Lower leg skin (tissue), 4 donors: ENCODE measurements at places on chromosomes 13 and 19.

DNA sequence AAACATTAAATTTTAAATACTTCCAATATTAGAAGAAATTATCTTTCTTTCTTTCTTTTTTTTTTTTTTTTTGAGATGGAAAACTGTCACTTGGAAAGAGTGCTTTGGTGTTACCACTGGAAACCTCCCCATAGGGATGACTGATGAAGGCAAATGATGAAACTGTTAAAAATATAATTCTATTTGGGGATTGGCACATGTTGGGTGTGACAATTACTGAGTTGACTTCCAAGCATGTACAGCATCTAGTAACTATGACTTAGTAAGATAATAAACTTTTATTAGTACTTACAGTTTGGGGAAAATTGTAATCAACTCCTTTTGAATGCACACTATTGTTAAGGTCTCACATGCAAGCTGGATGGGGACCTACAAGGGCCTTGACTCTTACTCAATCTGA lies 592.5 kb downstream of the KCTD12 start:
- DNase-seq = no peak

DNA sequence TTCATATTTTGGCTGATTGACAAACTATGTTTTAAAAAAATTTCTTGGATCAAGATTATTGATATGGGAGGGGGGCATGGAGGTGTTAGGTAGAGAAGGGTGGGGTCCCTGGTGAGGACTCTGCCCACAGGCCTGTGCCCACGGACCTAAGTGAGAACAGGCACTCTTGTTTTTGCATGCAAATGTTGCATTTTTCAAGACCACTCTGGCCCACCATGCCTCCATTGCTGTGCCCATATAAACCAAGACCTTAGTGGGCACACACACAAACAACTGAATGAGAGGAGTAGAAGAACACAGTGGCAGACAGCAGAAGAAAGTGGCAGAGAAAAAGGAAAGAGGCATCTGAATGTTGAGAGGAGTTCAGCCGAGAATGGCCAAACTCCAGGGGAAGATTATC lies 69.6 kb upstream of the ZNF98 start:
- DNase-seq = peak; percentile 25

DNA sequence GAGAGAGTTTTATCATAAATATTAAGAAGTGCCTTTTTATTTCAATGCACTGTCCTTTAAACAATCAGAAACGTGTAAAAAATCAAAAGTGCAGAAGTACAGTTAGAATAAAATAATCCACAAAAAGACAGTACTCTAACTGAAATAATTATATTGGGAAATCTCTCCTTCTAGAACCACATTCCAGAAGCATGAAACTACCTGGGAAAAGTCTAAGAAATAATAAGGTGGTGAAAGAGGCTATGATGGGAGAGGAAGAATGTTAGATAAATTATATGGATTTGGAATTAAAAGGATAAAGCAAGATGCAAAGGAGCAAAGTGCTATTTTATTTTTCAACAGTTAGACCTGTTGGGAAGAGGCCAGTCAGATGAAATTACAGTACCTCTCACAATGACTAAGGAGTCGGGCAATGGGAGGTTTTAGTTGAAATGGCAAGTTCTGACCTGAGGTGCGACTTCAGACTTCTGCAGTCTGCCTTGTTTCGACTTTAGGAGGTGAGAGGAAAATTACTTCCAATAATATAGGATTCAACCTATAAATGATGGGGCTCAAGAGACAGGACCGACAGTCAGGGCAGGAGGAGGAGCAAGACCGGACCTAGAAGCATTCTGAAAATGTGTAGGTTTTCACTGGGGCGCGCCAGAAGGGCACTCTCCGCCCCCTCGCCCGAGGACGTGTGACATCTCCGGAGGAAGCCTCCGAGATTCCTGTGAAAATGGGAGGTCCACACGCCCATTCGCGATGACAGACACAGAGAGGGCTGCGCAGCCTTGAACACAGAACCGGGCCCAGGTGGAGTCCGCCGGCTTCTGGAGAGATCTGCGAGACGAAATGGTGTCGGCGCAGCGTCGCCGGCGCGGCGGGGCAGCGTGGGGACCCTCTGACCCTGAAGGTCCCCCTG lies 717 bp downstream of the SPRYD7 start:
- peak; percentile 34 for DNase-seq

DNA sequence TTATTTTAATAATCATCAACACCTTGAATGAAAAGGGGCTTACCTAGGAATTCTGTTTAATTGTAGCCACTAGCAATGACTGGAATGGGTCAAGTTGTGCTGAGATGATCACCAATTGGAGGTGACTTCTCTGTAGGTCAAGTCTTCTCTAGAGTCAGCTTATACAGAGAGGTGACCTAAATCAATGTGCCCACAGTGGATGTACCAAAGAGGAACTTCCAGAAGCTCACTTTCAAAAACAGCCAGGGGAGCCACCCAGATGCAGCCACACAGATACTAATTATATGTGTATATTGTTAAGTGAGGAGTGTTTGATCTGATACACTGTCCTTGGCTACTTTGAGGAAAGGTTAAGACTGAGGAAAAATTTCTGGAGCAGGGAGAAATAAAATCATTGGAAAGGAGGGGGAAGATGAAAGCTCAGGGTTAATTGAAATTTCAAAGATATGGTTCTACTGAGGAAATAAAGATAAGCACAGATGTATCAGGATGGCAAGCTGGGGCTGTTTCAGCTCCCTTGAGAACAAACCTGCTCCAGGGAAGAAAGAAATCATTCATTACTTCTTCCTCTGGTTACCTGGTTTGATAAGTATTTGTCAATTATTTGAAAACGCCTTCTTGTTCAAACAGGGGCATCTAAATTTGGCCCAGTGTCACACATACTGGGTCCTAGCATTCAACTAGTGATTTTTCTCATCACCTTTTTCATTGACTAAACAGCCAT lies 5.1 kb downstream of the GPR183 start:
- no peak for DNase-seq

DNA sequence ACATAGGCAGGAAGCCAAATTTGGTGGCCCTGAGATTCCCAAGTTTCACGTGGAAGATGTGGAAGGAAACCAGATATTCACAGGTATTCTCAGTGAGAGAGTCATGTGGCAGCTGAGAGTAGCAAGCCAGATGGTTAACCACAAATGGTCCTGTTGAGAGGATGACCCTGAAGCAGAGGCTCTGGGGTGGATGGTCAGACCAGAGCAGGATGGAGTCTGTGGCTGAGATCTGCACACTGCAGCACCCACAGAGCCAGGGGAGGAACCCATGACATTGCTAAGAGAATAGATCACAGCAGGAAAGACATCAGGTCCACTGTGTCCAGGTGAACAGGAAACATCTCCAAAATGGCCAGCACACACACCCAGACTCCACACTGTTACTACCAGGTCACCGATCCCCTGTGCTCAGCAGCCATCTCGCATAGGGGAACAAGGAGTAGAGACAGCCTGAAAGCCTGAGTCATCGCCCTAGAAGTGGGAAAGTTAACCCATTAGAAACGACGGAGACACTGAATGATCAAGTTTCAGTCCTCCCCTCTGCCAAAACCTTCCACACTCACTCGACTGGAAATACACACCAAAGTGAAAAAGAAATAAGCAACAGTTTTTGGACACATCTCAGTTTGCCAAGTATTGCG lies 160.0 kb downstream of the RBM26 start:
- DNase-seq = no peak

- DNase-seq = no peak
These were observed 548.2 kb upstream of the SLITRK1 start for GRCh38 chr13:84430446-84430845.

- no peak for DNase-seq
These were observed 56.9 kb downstream of the SLITRK6 start for GRCh38 chr13:85742355-85742754.

DNA sequence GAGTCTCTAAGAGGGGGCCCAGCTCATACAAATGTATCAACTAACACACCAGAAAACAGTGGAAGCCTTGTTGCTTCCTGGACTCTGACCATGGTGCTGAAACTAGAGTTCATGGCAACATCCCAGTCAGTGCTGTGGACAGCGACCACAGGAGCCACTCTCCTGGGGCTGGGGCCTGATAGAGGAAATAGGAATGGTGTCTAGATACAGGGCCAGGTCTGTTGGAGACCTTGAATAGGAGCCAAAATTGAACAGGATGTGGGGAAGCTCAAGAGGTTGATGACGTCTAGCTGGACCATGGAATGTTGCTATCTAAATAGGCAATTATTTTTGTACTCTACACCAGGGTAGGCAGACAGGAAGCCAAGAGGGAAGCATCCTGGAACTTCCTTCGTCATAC lies 21.7 kb downstream of the LILRB4 start:
- DNase-seq = no peak

- DNase-seq = no peak
These were observed 56.4 kb downstream of the FAM124A start for GRCh38 chr13:51278426-51279130.

- no peak for DNase-seq
These were observed 11.1 kb upstream of the CEACAM16 start for GRCh38 chr19:44687888-44688287.

DNA sequence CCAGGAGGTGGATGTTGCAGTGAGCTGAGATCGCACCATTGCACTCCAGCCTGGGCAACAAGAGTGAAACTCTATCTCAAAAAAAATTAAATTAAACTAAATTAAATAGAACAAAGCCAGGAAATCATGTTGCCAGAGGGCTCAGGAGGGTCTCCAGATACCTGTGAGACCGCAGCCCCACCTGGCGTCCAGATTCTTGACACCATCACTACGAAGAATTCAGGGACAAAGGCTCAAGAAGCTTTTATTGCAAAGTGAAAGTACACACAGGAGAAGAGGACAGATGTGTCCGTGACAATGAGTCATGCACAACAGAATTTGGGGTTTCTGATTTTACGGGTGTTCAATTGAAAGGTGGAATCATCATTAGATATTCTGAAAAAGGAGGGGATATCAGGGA lies 76.6 kb downstream of the STOML3 start:
- DNase-seq = no peak

DNA sequence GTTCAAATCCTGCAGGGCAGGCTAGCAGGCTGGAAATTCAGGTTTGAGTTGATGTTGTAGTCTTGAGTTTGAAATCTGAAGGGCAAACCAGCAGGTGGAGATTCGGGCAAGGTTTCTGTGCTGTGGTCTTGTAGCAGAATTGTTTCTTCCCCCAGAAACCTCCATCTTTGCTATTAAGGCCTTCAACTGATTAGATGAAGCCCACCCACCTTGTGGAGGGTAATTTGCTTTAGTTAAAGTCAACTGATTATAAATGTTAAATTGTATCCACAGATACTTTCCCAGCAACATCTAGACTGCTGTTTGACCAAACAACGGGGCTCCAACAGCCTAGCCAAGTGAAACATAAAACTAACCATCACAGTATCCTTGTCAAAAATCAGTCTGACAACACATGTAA lies 9.4 kb downstream of the IPO5 start:
- DNase-seq = no peak

DNA sequence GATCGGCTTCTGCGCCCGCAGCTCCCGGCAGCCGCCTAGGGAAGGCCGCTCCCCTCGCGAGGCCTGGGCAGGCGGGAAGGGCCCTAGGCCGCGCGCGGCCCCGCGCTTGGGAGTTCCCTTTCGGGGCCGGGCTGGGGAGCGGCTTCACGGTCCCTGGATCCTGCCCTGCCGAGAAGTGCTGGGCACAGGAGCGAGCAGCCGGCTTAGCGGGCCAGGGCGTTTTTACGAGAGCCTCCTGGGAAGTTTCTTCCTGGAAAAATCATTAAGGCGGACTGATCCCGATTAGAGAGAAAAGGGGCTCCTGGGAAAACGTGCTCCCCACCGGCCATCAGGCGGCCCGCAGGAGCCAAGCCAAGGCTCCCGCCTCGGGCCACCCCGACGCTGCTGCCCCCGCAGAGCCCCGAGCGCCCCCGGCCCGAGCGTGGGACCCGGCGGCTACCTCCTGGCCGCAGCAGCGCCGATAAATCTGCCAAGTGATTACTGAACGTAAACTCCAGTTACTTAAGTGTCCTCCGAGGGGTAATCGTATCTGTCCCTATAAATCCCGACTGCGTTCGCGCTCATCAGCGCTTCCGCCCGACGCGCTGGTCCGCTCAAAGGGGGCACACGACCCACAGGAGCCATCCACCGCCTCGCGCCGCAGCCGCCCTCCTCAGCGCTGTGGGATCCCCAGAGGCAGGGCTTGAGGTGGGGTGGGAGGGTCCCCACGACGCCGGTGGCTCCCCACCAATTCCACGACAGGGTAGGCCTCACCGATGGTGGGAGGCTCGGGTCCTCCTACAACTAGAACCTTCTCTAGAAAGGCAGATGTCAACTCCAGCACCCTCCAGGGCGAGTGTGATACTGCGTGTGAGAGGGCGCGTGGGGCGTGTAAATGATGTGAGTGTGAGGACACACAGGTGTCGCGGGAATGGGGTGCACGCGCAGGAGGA lies 2.8 kb downstream of the ZIC5 start:
- DNase-seq = no peak

GRCh38 chr13:38693641-38694040 lies 6.8 kb downstream of the FREM2 start:
- no peak for DNase-seq

GRCh38 chr19:48777720-48778119 lies 22.4 kb downstream of the FGF21 start:
- no peak for DNase-seq

DNA sequence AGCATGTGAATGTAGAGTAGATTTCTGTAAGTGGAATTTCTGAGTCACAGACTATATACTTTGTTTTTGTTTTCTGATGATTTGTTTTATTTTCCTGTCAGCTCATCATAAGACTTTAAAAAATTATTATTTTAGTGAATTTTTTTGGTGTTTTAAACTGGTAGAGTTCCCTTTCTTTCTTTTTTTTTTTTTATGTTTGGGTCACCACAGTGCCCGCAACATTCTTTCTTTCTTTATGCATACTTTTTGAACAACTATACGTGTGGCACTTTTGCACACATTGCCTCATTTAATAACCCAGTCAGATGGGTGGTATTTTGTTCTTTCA lies 46.0 kb downstream of the WDFY2 start:
- no peak for DNase-seq

GRCh38 chr13:65966991-65967451 lies 1263.1 kb downstream of the PCDH9 start:
- DNase-seq = no peak

DNA sequence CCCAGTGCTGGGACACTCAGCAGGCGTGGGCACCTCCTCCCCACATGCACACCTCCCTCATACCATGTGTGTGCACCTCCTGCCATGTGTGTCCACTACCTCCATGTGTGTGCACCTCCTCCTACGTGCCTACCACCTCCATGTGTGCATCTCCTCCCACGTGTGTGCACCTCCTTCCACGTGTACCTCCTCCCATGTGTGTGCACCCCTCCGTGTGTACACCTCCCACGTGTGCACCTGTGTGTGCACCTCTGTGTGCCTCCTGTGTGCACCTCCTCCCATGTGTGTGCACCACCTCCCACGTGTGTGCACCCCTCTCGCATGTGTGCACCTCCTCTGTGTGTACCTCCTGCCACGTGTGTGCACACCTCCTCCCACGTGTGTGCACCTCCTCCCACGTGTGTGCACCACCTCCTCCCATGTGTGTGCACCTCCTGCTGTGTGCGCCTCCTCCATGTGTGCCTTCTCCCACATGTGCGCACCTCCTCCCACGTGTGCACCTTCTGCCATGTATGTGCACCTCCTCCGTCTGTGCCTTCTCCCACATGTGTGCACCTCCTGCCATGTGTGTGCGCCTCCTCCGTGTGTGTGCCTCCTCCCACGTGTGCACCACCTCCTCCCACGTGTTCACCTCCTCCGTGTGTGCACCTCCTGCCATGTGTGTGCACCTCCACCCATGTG lies 6.1 kb upstream of the C13orf46 start:
- DNase-seq = no peak
